A549 treated with DMSO at 1 μM for 4 hours (cell line): ENCODE measurements at places on chromosomes 2 and 18. TPM values are rescaled to one million over a fixed set of nuclear protein-coding genes. Genes with fewer than 3 reads are reported as not detected.

The IL1RL1 gene
- 0.84 to 1.6 TPM (median 1.1 TPM) in 5 replicates for total RNA-seq

The AKAIN1 gene
- not detected in 5 replicates for total RNA-seq

The FAM228A gene
- not detected in 5 replicates for total RNA-seq

The ALK gene
- 0.04 TPM in 1 of 5 replicates, not detected in the others for total RNA-seq

The MTERF4 gene
- total RNA-seq, result 24.6 to 34.8 TPM (median 25.9 TPM) in 5 replicates

The GRB14 gene
- 3.1 to 7.6 TPM (median 5.6 TPM) in 5 replicates for total RNA-seq

The IL36G gene
- not detected in 5 replicates for total RNA-seq

The LBX2 gene
- 3.5 to 4.6 TPM (median 4.1 TPM) in 5 replicates for total RNA-seq

The DYNAP gene
- not detected in 5 replicates for total RNA-seq

The UGT1A3 gene
- 0.06 to 0.16 TPM (median 0.13 TPM) in 4 of 5 replicates, not detected in the other for total RNA-seq

The MMADHC gene
- 90.9 to 100 TPM (median 98.1 TPM) in 5 replicates for total RNA-seq

The FOSL2 gene
- total RNA-seq, result 42.2 to 52.1 TPM (median 48.9 TPM) in 5 replicates

The FSHR gene
- not detected in 5 replicates for total RNA-seq

The DIS3L2 gene
- total RNA-seq, result 11.6 to 16.3 TPM (median 13.9 TPM) in 5 replicates

The CLEC4F gene
- not detected in 5 replicates for total RNA-seq
